ENCODE measurements at places on chromosomes 1 and 21.

- peak; percentile 61 for DNase-seq
Measured at GRCh38 chr1:182835806-182836205, 3.3 kb upstream of the DHX9 start.

GRCh38 chr21:46371204-46372013, 47.5 kb downstream of the PCNT start:
- no peak for DNase-seq

- peak; percentile 5 for DNase-seq
Measured at GRCh38 chr1:100538913-100539835, 1.2 kb downstream of the GPR88 start.

- no peak for DNase-seq
Measured at GRCh38 chr21:35779690-35780570, 280.4 kb downstream of the SETD4 start.

All from kidney capillary endothelial cell (primary cell).